Stimulated activated CD8-positive, alpha-beta memory T cell treated with anti-CD3 and anti-CD28 coated beads, Interleukin-7, amount 100 ng/mL, for 4 hours (primary cell): ENCODE measurements at places on chromosomes 7 and 10.

GRCh38 chr10:85265121-85265520, 936.7 kb downstream of the CCSER2 start:
- DNase-seq, result no peak

- peak; percentile 1 for DNase-seq
These were observed 109.0 kb upstream of the VIPR2 start for GRCh38 chr7:159253657-159254056.

DNA sequence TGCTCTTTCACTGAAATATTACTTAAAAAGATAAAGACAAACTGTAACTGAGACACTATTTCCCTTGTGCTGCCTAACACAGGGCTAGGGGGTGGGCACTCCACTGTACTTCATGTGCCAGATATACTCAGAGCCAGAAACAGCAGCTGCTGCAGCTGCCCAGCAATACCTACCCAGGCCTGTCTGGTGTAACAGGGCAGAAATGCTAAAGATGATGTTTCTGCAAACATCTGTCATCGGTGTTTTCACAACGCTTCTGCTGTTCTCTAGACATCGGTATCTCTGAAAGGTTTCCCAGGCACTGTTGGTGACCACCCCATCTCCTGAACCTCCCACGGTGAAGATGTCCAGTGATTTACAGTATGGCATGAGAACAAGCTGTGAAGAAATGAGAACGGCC, 42.7 kb downstream of the LAMB1 start:
- no peak for DNase-seq

GRCh38 chr10:49258350-49258683, 40.7 kb upstream of the C10orf71 start:
- DNase-seq, result no peak

DNA sequence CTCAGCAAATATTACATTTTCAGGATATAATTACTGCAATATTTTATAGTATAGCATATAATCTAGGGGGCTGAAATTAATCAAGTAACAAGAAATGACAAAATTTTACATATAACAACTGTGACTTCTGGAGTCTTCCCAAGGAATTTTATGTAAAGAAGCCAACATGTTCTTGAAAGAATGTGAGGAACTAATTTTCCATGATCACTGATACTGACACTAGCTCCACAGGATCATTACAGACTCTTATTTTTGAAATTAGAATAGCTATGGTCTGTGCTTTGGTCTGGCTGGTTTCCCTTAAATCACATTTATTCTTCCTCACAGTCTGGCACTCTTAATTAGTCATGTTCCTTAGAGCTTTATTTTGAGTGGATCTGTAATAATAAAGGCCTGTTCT, 267.7 kb upstream of the SEMA3A start:
- DNase-seq, result no peak

DNA sequence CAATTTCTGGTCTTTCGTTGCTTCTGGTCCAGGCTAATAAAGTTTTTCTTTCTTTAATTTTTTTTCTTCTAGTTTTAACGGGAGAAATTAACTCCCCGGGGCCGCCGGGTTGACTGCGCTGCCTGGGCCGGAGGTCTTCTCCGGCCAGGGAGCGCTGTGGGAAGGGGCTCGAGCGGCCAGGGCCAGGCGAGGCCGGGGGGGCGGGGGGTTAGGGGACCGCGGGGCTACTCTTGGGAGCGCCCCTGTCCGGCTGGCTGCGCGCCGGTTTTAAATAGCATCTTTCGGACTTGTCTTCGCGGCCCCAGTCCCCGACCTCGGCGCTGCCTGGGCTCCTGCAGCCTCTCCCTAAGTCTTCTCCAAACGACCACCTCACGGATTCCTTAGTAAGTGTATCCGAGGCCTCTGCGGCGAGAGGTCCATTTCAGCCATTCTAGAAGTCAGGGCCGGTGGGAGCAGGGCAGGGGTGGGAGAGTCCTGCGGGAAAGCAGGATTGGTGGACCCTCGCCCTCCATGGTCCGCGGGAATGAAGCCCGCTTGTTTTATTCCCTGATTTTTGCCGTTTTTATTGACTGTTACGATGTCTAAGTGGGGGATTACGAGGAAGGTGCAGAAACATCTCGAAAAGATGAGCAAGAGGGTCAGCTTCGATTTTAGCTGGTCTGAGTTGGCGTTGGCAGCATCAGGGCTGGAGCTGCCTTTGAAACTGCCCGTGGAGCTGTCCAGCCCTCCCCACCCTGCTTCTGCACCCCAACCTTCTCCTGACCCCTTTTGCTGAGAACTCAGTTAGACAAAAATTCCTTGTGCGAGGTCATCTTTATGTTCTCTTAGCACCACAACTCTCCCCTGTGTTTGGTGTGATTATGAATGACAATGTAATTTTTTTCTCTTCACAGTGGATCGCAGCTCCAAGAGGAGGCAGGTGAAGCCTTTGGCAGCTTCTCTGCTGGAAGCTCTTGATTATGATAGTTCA, 555 bp downstream of the PHF14 start:
- DNase-seq, result no peak
